ENCODE measurements at places on chromosomes 5 and 9. TPM values are rescaled to one million over a fixed set of nuclear protein-coding genes. Genes with fewer than 3 reads are reported as not detected.

Gene EIF4EBP3
- total RNA-seq = 16.8 TPM

Gene PTGDS
- not detected for total RNA-seq

Gene PFN3
- total RNA-seq = not detected

Gene ARRDC3
- 21.1 TPM for total RNA-seq

Gene C8G
- 3.4 TPM for total RNA-seq

Gene GLRA1
- total RNA-seq = not detected

Gene RMND5B
- total RNA-seq = 24.5 TPM

Gene ANGPTL2
- not detected for total RNA-seq

Gene ADAMTSL2
- 0.17 TPM for total RNA-seq

Gene DOCK2
- total RNA-seq = 245 TPM

Gene PDLIM4
- 1.2 TPM for total RNA-seq

Gene TCERG1
- 94.1 TPM for total RNA-seq

Gene OCLN
- 2.8 TPM for total RNA-seq

Gene SELENOP
- 0.34 TPM for total RNA-seq

Gene LIFR
- total RNA-seq = 0.05 TPM

Gene IQGAP2
- total RNA-seq = 78.0 TPM

Gene MARCHF11
- total RNA-seq = not detected

Gene EGFLAM
- not detected for total RNA-seq

Gene C9orf153
- total RNA-seq = not detected

Gene CNTRL
- 81.0 TPM for total RNA-seq

Gene MRPL50
- 11.6 TPM for total RNA-seq

Gene AMACR
- total RNA-seq = 6.7 TPM

All from activated T-cell treated with anti-CD3 and anti-CD28 coated beads, Interleukin-2, amount 50 U/mL, for 72 hours (primary cell).